ENCODE measurements at places on chromosomes 6 and 20.

DNA sequence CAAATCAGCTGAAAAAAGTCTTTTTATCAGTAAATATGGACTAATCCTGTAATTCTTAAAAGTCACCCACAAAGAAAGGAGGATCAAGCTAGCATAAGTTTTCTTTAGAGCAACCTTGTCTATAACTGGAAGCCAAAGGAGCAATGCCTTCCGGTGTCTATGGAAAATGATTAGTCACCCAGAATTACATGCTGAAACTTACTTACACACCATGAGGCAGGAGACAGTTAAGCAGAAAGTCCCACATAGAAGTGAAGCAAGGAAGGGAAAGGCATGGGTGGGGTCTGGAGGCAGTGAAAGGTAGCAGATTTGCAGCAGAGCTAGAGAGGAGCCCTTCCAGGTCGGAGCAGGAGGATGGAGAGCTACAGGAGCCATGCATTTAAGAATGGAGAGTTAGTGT lies 153.7 kb upstream of the RIPOR2 start:
- DNase-seq, result no peak

DNA sequence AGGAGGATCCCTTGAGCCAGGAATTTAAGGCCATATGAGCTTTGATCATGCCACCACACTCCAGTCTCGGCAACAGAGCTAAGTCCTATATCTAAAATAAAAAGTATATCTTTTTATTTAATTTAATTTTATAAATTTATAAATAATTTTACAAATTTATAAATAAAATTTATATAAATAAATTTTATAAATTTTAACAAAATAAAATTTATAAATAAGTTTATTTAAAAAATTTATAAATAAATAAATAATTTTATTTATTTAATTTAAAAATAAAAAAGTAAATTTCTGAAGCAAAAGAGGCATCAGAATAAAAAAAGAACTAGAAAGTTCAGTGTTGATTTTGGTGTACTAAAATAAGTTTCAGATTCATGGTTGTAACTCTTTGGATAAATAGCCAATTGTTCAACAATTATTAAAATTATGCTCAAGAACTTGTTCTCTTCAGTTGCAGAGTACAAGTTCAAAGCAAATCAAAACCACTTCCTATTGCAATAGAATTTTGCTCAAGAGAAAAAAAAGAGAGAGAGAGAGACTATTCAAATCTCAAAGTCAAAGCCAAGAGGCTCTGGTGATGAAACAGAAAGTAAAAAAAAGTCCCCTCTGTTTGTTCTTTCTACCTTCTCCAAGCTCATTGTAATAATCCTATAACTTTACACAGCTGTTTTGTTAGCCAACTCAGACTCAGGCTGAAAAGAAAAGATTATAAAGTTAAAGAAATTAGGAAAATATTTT lies 547.5 kb upstream of the ADGRB3 start:
- DNase-seq, result no peak

GRCh38 chr6:26367114-26367513 lies 2.1 kb downstream of the BTN3A2 start:
- no peak for DNase-seq

DNA sequence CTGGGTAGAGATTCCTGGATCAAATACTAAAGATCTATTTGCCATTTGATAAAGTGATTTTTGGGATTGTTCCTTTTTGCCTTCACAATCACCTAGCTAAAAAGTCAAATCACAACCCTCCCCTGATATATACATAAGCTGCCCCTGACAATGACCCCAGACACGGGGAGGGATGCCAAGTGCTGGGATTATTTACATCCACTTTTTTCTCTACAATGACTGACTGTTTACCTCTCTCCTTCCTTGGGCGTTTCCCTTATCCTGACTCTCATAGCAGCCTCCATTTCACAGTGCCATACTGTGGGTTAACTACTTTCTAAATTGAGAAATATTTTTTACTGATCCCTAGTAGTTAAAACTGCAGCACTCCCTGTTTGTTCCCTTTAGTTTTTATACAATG lies 150.8 kb upstream of the TMEM170B start:
- no peak for DNase-seq

All from stimulated activated CD8-positive, alpha-beta memory T cell treated with anti-CD3 and anti-CD28 coated beads, Interleukin-15, amount 100 ng/mL, for 4 hours (primary cell).